ENCODE measurements at places on chromosomes 13 and 19.

- no peak for DNase-seq
Measured at GRCh38 chr13:62356977-62357376, 941.3 kb upstream of the PCDH20 start.

DNA sequence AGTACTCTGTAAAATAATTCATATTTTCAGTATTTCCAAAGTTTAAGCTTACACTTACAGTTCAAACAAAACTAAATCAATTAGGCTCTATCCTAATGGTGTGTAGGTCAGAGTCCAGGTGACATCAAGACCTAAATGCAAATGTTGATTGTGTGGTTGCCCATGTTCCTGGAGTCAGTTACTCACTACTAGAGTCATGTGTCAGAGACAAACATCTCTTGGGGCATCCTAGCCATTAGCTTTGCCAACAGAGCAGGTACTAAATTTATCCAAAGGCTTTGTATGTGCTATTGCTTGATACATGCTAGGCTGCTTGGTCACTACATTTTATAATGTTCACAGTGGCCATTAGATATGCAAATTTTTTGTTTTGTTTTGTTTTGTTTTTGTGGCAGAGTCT lies 11.7 kb downstream of the SPRY2 start:
- DNase-seq = no peak

GRCh38 chr13:43758834-43759233 lies 27.9 kb downstream of the ENOX1 start:
- no peak for DNase-seq

- DNase-seq = no peak
Measured at GRCh38 chr13:32409001-32409313, 19.0 kb downstream of the N4BP2L1 start.

GRCh38 chr19:43441716-43442115 lies 23.7 kb downstream of the LYPD3 start:
- DNase-seq = no peak

- no peak for DNase-seq
Measured at GRCh38 chr13:112241288-112241687, 134.9 kb upstream of the SPACA7 start.

GRCh38 chr13:98517576-98518310 lies 59.2 kb downstream of the STK24 start:
- no peak for DNase-seq

Measured in retinal pigment epithelial cell (primary cell).